ENCODE measurements at places on chromosomes 11 and 22.

- no peak for DNase-seq
These were observed 59.8 kb upstream of the LRRC55 start for GRCh38 chr11:57121996-57122395.

GRCh38 chr11:17852246-17852645 is 117.7 kb downstream of the KCNC1 start:
- DNase-seq: no peak

DNA sequence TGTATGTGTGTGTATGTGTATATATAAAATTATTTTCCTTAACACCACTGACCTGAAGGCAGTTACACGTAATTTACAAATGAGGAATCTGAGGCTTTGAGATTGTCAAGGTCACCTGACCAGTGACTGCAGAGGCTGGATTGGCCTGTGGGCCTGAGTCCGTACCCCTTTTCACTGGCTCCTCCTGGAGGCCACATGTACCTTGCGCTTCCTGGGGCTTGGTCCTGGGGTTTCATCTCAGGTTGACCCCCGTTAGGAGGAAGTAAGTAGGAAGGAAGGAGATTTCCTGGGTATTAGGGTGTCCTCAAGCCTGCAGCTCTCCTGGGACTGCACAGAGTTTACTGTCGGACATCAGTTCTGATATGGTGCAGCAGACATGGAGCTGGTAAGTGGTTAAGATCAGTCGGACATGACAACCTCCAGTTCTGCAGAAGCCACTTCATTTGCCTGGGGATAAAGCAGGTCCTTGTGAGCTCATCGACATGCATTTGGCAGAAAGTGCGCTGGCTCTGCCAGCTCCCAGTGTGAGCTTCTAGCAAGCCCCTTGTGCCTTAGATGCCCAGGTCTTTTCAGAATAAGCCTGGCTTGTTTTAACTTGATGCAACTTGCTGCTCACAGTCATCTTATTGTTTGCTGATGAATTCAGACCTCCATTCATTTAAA is 36.6 kb downstream of the ST3GAL4 start:
- DNase-seq: no peak

- DNase-seq: no peak
These were observed 62.7 kb downstream of the STK33 start for GRCh38 chr11:8531312-8531711.

GRCh38 chr11:15801126-15801525 is 555.2 kb downstream of the SOX6 start:
- DNase-seq: no peak

GRCh38 chr11:47233051-47233450 is 15.6 kb downstream of the ACP2 start:
- DNase-seq: no peak

GRCh38 chr11:61826930-61827570 is 1.1 kb upstream of the FADS2 start:
- peak; percentile 45 for DNase-seq

DNA sequence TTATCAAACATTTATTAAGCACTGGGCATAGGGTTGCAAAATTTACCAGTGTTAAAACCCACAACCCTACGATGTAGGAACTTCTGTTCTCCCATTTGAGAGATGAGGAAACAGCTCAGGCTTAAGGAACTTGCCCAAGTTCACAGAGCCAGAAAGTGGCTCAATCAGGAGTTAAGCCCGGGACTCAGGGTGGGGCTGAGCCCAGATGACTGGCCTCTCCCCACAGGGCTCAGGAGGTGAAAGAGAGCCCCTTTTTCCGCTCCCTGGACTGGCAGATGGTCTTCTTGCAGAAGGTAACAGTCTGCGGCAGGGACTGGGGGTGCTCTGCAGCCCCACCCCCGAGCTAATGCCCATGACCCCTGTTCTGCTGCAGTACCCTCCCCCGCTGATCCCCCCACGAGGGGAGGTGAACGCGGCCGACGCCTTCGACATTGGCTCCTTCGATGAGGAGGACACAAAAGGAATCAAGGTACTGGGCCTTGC is 5.6 kb upstream of the ANKRD13D start:
- no peak for DNase-seq
